Activated naive CD4-positive, alpha-beta T cell treated with Interleukin-2 at 50 U/mL for 16 hours (primary cell): ENCODE measurements at places on chromosomes 7 and 10.

DNA sequence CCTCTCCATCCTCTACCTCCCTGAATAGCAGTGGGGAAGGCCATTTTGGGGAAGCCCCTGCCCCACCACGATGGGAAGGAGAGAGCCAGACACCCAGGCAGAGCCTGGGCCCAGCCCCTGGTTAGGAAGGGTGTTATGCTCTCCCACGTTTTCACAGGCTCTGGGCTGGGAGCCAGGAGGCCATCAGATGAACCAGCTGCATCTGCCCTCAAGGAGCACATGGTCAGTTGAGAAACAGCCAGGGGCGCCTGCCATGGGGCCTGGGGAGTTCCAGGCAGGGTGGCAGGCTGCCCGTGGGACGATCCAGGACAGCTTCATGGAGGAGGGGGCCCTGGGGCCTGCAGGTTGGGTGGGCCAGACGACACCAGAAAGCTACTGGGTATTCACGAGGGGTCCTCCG lies 47.5 kb downstream of the CAMK2B start:
- DNase-seq: no peak

DNA sequence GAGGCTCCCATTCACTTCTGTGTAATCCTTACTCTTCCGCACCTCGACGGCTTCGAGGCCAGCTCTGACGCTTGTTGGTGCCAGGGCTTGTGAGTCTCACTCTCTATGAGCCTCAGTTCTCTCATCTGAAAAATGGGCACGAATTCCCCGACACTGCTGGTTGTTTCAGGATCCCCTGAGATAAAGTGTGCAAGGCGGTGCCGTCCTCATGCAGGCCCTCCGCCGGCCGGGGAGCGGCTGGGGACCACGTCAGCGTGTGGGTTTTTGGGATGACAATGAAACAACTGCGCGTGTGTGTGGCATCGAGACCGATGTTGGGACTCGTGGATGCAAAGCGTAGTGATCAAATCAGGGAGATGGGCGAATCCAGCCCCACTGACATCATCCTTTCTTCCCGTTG lies 75.6 kb downstream of the FOXL3 start:
- DNase-seq: no peak

- DNase-seq: no peak
Observed at GRCh38 chr10:7233259-7233991, 177.4 kb downstream of the SFMBT2 start.

- DNase-seq: no peak
Observed at GRCh38 chr10:49056356-49056755, 59.0 kb downstream of the VSTM4 start.

GRCh38 chr7:74010407-74010806 lies 17.6 kb upstream of the ELN start:
- no peak for DNase-seq

DNA sequence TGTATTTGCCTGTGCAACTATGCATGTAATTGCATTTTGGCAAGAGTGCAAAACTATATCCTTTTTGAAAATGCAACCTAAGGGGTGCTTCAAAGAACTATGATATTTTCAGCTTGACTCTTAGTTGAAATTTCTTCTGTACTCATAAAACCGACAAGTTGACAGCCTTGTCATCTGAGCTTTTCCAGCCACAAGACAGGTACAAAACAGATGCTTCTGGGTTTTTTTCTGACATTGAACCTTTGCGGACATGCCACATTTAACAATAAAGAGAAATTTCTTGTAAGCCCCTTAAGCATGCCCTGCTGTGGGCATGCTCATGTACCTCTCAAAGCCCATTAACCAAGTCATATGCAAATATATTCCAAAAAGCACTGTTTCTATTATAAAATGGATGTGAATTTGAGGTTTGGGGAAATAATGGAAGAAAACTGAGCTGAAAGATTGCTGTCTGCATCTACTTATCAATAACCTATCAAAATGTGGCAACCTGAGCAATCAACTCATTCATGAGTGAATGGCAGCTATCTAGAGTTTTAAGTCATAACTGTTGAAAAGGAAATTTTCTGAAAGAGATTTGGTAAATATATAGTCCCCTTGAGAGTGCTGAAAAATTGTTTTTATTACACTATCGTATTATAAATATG lies 1117.0 kb upstream of the LRRTM3 start:
- no peak for DNase-seq

GRCh38 chr10:96846395-96846794 lies 14.3 kb downstream of the LCOR start:
- no peak for DNase-seq

DNA sequence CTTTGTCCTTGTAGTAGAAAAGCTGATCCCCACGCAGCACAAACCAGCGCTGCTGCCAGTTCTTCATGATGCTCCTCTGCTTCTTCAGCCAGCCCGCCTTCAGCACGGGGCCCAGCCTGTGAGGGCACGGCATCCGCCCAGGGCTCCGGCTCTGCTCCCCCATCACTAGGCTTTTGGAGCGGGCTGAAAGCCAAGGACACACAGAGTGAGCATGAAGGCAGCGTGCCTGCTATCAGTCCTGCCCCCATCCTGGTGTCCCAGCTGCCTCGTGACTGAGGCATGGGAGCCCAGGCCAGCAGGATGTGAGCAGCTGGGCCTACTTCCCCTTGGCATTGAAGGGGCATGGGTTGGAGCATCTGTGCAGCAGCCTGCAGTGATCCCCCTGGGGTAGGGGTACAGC lies 21.9 kb downstream of the ARHGAP22 start:
- no peak for DNase-seq

- DNase-seq: no peak
Observed at GRCh38 chr7:15368653-15369052, 193.2 kb downstream of the AGMO start.

DNA sequence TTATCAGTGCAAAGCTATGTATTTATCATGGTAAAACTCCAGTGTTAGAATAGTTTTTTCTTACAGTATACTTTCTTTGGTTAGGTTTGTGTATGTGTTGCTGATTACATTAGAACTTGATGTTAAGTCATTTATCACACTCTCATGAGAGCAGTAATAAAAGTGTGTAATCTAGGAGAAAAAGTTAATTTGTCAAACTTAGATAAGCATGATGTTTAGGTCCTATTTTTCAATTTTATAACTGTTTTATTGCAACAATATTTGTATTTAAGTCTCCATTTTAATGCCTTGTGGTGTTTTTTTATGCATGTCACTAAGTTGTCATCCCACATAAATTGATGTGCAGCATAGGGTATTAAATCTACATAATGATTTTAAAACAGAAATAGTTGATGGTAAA lies 28.8 kb upstream of the DNAH11 start:
- DNase-seq: no peak

DNA sequence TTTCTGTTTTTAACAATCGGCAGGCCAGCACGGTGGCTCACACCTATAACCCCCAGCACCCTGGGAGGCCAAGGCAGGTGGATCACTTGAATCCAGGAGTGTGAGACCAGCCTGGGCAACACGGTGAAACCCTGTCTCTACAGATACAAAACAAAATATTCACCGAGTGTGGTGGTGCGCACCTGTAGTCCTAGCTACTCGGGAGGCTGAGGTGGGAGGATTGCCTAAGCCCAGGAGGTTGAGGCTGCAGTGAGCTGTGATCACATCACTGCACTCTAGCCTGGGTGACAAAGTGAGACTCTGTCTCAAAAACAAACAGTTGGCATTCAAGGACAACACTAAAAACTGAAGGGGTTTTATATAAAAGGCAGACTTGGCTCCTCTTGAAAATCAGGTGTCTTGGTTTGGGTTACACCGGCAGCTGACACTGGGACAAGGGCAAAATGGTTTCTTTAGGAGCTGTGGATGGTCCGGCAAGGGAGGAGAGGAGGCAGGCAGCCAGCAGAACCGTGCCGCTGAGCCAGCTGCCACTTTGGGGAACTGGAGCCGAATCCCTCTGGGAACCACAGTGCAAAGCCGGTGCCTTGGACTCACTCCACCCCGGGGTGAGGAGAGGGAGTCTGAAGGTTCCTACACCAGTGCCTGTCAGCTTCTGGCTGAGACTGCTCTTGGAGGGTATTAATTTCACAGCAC lies 52.6 kb downstream of the CHST3 start:
- no peak for DNase-seq

- DNase-seq: no peak
Observed at GRCh38 chr7:6558837-6559236, 7.6 kb upstream of the GRID2IP start.

DNA sequence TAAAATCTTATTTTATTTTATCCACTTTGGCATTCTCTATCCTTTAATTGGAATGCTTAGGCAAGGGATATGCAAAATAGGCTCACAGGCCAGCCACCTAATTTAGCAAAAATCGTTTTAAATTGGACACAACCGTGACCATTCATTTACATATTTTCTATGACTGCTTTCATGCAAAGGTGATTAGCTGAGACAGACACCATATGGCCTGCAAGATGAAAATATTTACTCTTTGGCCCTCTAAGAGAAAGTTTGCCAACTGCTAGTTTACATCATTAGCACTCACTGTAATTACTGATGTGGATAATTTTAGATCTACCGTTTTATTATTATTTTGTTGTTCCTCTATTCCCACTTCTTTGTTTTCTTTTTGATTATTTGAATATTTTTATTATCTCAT lies 375.5 kb upstream of the LRRTM3 start:
- no peak for DNase-seq

- DNase-seq: no peak
Observed at GRCh38 chr10:6877336-6877721, 297.3 kb upstream of the PRKCQ start.

- no peak for DNase-seq
Observed at GRCh38 chr10:118266098-118266748, 75.9 kb downstream of the FAM204A start.

DNA sequence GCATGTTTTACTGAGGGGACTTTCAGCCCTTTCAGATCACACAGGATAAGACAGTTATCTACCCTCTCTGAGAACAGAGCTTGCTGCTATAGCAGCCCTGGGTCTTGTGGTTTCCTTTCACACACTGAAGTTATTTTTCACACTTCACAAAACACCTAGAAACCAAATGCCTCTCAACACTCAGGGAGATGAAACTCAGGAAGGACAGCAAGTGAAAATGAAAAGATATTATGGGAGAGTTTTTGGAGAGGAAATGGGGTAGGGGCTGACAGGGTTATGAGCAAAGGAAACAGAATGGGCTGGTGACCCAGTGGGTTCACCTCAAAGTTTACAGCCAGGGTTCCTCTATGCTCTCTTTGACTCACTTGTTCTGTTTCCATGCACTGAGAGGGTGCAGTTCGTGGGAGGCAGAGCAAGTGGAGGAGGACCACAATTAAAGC lies 17.0 kb upstream of the GIMAP2 start:
- DNase-seq: peak; percentile 71

DNA sequence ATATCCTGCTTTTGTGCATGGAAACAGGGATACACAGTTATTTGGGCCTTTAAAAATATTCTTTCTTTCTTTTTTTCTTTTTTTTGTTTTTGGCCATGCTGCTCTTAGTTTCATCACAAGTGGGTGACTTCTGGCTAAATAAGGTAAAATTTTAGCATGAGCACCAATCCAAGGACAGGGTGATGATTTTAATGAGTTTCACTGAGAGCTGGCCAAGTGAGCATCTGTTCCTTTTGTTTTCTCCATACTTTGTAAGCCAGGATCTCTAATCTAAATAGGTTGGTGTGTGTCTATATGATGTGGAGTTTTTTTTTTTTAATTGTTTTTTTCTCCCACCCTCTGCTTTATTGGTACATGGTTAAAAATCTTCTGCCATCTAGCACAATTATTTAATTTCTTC lies 106.8 kb downstream of the POLL start:
- no peak for DNase-seq

DNA sequence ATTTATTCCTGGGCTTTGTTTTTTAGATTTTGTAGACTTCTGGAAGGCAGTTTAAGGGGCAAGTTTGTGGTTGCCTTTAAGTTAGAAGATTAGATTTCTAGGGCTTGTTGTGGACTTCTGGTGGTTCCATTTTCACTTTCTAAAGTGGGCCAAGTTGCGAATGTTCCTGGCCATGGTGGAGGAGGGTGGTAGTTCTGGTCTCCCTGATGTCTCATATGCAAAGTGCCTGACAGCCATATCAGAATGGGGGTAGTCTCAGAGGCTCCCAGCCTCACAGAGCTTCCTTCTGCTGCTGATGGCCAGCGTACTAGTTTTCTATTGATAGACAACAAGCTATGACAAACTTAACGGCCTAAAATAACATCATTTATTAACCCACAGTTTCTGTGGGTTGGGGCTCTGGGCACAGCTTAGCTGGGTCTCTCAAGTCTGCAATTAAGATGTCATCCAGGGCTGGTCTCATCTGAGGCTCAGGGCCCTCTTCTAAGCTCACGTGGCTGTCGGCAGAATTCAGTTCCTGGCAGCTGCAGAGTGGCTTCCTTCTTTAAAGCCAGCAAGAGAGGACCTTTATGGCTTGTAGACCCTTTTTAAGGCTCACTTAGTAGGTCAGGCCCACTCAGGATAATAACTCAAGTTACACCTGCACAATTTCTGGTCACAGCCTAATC lies 44.8 kb downstream of the BMPER start:
- DNase-seq: no peak

- DNase-seq: no peak
Observed at GRCh38 chr7:157195868-157196267, 57.1 kb downstream of the UBE3C start.

DNA sequence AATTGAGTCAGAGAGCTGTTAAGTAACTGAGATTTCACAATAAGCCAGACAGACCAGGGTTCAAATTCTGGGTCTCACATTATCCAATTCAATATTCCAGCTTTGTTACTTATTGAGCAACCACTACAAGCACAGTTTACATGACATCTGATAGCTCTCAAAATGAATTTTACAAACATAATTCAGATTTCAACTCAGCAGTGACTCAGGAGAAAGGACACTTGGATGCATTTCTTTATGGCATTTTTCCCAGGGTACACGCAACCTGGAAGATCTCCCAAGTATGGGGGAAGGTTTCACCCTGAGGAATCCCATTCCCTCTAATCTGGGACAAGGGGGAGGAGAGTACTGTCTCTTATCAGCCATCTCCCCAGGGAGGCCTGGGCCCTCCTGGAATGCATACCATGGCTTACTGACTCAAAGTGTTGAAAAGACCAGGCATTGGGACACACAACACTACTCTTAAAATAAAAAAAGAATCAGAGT lies 102.4 kb downstream of the CFTR start:
- DNase-seq: no peak

DNA sequence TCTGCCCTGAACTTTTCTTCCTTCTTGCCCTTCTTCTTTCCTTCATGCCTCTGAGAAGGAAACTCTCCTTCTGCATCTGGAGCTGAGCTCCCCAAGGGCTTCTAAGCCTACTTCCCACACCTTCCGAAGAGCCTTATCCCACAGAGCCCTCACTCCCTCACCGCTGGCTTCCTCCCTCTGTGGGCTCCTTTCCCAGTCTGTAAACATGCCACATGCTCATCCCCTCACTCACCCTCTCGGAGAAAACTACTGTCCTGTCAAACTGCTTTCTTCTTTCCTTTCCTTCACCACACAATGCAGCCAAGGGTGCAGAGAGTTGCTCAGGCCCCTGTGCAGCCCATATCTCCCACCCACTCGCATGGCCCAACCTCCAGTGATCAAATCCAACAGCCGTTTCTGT lies 18.1 kb downstream of the ANKRD16 start:
- DNase-seq: no peak

GRCh38 chr7:150781103-150781502 lies 19.1 kb downstream of the TMEM176B start:
- no peak for DNase-seq

- DNase-seq: no peak
Observed at GRCh38 chr10:12937527-12937926, 64.0 kb downstream of the CCDC3 start.

GRCh38 chr10:33067917-33068316 lies 109.9 kb upstream of the ITGB1 start:
- DNase-seq: no peak

GRCh38 chr10:79250259-79250658 lies 97.0 kb upstream of the PPIF start:
- no peak for DNase-seq

GRCh38 chr7:73716318-73716890 lies 3.1 kb downstream of the STX1A start:
- DNase-seq: no peak
